ENCODE measurements at places on chromosomes 7 and 10.

- no peak for DNase-seq
These were observed 1.3 kb upstream of the TNRC18 start for GRCh38 chr7:5424749-5425506.

GRCh38 chr7:128459394-128459878, 3.8 kb downstream of the HILPDA start:
- no peak for DNase-seq

DNA sequence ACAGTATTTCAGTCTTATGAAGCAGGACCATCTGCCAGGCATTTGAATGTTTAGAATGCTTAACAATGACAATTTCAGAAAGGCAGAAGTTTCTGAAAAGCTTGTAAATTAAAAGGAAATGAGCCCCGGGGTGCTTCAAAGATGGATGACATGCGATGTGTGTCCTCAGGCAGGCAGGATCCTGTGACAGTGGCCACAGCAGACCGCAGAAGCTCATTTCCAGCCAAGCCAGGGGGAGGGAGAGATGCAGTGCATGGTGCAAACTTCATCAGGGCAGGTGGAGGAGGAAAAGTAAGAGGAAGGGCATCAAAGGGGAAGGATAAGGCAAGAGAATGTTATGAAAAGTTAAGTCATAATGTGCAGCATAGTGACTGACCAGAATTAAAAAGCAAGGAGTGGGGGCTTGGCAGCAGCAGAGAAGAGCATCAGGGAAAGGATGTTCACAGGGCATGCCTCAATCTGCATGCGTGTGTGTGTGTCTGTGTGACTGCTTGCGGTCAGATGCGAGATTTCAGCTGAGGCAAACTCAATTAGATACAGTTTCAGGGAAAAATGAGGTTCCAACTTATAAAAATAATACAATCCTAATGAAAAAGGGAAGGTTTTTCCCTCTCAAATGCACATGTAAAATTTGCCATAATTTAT, 173.7 kb downstream of the COBL start:
- no peak for DNase-seq

- DNase-seq = no peak
These were observed 51.3 kb downstream of the POLL start for GRCh38 chr10:101536800-101537199.

Measured in T1000 (cell line).